ENCODE measurements at places on chromosomes 5 and 9.

DNA sequence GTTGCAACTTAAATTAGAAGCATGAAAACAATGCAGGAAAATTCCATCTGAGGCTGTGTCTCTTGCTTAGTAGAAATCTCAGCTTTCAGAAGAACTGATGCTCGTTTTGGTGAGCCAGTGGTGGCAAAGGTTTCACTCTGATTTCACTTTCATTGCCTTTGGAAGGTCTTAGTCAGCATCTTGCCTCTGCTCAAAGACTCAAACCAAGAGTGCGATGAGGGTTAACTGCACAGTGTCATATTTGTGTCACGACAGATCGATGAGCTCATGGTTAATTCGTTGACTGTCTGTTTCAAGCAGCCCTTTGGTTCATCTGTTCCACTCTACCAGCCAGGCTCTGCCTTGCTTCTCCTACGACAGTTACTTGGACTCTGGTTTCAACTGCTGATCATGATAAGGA, 331.3 kb upstream of the KIF2A start:
- no peak for DNase-seq

GRCh38 chr9:27468000-27468399, 56.1 kb upstream of the IFNK start:
- no peak for DNase-seq

GRCh38 chr9:20477940-20478620, 144.2 kb downstream of the MLLT3 start:
- no peak for DNase-seq

- DNase-seq, result no peak
Measured at GRCh38 chr9:37503736-37504135, 18.0 kb downstream of the POLR1E start.

DNA sequence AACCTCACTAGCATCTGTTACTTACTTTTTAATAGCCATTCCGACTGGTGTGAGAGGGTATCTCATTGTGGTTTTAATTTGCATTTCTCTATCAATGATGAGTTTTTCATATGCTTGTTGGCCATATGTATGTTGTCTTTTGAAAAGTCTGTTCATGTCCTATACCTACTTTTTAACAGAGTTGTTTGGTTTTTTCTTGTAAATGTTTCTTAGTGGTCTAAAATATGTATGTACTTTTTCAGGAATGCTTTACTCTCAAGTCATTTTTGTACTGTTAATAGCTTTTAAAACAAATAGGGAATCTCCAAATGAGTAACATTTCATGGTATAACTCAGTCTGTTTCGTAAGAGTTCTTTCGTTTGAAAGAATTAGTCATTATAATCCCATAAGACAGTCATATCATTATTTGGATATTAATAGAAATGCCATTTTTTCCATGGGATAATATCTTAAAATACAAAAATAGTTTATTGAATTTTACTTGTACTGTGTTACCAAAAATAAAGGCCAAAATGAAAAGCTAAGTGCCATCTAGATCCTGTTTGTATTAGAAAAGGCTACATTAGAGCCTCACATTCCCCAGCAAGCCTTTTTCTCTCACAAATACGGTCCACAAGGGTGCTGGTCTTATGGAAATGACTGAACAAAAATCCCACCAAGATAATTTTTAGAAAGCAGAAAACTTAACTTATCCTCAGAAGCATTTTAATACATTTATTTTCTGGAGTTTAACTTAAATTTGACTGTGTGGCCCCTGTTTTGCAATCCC, 247.7 kb downstream of the PJA2 start:
- no peak for DNase-seq

GRCh38 chr5:167961731-167962130, 329.7 kb upstream of the WWC1 start:
- DNase-seq, result no peak

- no peak for DNase-seq
Measured at GRCh38 chr9:94779031-94779430, 52.5 kb downstream of the AOPEP start.

DNA sequence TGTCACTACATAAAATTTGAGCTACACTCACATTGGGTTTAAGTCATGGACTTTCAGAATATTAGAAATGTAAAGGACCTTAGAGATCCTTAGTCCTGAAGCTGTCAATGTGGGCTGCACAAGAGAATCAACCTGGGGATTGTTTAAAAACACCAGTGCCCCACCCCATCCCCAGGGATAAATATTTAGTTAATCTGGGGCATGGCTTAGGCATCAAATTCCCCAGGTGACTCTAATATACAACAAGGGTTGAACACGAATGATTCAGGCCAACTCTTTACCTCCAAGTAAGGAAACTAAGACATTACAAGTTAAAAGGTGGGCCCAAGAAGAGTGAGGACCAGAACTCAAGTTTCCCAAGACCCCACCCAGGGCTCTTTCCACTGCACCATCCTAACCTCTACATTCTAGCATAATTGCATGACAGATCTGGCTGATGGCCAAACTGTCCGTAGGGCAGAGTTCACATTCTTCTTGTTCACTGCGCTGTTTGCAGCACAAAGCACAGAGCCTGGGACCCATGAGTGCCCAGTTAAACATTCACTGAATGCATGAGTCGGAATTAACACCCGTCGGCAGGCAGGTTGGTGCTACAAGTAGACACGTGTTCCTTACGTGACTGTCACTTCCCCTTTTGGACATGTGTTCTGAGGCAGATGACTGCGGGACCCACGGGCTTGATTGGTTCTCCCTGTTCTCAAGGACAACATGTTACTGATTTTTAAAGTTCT, 25.2 kb downstream of the CYFIP2 start:
- no peak for DNase-seq

DNA sequence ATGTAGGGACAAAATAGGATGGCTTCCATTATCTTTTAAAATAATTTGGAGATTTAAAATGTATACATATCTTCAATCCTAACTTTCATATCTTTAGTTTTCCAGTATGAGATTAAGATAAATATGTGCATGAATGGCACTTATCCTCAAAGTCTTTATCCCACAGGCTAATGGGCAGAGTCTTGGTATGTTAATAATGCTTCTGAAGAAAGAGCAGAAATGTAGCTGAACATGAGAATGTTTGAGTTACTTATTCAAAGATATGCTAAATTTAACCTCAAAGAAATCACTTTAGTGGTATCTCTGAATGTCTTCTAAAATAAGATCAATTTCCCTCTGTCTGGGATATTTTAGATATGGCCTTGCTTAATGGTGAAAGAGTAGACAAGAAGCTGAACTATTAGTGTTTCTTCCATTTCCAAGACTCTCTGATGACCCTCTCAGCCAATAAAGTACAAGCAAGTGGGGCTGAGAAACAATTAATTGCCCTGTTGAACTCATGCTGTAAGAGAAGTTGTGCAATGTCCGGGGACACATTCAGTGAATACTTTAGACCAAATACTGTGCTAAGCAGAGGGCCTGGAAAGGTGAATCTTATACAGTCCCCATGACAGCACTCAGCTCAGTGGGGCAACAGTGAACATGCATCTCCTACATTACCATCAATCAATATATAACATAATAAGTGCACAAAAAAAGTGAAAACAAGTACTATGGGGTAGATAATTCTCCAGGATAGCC, 50.0 kb upstream of the ADAMTSL1 start:
- no peak for DNase-seq

DNA sequence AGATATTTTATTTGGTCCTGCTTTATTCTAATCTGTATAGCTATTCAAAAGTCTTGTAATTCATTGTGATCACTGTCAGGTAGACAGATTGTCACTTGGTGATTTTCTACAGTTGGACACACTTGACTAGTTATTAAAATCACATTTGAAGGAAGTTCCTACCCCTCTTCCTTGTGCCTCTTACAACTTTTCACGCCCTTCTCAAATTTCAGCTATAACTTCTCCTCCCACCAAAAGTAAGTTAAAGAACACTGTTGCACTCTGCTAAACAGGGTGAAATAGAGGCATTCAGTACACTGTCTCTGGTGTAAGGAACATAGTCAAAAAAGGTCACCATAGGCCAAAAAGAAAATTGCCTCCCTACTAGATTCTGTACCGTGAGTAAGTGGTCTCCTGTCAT, 142.1 kb upstream of the POU5F2 start:
- no peak for DNase-seq

DNA sequence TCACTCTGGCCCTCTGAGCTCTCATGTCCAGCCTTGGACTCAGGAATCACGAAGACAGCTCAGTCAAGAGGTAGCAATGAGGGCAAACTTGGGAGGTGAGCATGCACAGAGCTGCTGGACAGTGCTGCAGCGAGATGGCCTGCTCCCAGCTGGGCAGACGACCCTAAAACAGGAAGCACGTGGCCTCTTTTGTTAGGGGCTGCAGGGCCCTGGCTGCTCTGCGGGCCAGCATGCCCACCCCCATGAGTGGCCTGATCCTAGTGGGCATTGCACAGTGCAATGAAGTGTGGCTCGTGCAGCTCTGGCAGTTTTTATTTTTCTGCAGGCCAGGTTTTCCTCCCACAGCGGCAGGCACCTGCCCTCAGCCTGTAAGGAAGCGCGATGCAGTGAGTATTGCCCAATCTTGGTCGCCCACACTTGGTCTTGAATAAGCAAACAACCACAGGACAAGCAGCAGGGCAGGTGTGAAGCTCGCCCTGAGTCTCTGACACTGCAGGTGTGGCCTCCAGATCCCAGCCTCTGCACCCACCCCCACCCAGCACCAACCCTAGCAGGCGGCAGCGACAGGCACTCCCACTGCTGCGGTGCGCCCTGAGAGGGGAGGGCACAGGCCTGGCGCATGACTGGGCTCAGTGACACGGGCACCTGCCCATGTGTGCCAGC, 60.8 kb downstream of the SEMA4D start:
- no peak for DNase-seq

- DNase-seq, result no peak
Measured at GRCh38 chr9:116484492-116485061, 202.5 kb upstream of the TRIM32 start.

- DNase-seq, result no peak
Measured at GRCh38 chr5:2303431-2304100, 420.8 kb upstream of the IRX4 start.

- no peak for DNase-seq
Measured at GRCh38 chr9:22158927-22159346, 149.8 kb upstream of the CDKN2B start.

DNA sequence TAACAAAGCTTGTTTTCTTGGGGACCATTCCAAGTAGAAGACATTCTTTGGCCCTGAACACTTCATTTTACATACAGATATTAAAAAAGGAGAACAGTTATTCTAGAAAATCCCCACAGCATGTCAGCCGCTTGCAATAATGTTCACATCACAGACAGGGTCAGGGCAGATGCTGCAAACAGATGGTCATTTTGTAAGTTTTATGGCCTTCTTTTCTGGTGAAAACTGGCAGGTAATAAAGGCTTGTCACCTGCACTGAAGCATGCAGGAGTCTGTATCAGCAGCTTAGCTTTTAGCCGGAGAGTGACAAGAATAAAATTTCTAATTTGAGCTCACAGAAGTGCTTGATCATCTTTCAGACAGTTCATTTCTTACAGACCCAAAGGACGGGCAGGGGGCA, 220.9 kb upstream of the DAP start:
- no peak for DNase-seq

GRCh38 chr9:127991017-127991756, 10.4 kb upstream of the EEIG1 start:
- DNase-seq, result no peak

GRCh38 chr5:30436691-30437090, 756.8 kb upstream of the CDH6 start:
- no peak for DNase-seq

DNA sequence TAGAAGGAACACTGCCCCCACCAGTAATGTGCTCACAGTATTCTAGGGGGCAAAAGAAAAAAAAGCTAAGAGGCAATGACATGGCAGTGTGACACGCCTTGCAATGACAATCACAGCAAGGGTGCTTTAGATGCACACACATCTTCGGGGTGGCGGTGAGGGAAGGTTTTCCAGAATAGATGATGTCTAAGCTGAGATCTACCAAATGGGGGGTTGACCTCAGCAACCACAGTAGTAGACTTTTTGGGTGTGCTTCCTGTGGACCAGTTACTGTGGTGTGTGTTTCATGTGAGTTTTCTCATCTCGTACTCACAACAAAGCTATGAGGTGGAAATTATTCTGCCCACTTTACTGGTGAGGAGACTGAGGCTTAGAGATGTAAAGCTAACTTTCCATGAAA, 10.2 kb upstream of the IL12B start:
- no peak for DNase-seq

DNA sequence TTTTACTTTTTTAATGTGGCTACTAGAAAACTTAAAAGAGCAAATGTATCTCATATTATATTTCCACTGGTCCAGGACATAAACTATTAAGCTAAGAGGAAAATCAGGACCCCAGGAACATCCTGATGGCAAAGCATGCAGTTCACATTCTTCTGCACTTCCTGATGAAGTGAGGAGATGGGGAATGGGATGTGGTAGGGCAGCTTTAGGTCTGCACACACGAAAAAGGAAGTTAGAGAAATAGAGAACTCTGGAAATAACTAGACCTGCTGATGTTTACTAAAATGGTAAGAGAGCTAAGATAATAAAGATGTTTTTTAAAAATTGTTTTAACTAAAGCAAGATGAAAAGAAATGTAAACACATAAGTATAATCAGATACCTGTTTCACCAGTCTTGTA, 39.7 kb upstream of the NIPBL start:
- DNase-seq, result no peak

DNA sequence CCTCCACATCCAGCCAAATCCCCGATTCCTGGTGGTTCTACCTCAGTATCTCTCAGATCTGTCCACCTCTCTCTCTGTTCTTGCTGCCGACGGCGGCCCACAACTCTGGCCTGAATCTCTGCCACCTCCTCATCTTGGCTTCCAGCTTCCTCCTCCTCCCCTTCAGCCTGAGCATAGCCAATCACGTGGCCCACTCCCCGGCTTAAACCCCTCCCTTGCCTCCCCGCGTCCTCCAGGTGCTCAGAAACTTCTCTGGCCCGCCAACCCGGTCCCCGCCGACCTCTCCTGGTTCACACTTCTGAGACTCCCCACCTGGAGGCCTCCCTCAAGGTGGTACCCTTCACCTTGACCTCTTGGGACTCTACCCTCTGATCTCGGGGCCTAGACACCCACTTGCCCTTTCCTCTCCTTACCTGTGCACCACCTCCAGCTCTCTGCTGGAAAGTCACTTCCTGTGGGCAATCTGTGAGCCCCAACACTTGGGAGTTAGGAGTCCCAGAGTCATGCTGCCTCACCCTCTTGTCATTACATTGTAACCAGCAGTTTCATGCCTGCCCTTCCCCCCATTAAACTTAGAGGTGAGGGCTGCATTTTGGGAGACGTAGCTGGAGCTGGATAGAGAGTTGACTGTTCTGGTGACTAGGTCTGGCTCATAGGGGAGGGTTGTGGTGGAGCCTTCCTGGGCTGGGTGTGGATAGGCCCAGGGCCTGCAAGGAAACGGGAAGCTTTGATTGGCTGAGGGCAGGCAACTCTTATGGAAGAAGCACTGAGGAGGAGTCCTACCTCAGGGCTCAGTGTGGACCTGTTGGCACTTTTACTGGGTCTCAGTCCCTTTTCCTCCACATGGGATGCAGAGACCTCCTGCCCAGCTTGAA, 4.5 kb upstream of the SET start:
- peak; percentile 33 for DNase-seq
